ENCODE measurements at places on chromosomes 2 and 18.

- DNase-seq, result peak; percentile 2
Measured at GRCh38 chr2:117481608-117482007, 332.9 kb upstream of the DDX18 start.

DNA sequence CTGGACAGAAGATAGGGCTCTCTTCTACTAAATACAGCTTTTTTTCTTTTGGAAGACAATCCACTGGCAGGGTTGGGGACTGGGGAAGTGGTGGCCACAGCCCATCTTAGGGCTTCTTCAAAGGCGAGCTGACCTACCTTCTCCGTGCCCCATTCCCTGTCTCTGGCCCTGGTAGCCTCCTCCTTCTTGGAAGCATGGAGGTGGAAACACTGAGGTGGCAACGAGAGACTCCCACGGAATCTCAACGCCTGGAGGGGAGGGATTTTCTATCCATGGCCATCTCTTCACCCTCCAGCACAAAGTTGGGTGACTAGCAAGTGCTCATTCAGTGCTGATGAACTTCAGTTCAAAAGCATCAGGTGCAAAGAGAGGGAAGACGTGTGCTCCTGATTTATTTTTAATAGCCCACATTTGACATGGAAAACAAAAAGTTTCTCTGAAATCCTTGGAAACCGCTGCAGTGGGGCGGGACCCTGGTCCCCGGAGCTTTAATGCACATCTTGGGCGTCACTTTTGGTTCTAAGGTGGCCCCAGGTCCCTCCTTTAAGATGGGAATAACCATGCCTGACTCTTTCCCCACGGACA is 633 bp upstream of the ARMC9 start:
- DNase-seq, result no peak

- peak; percentile 55 for DNase-seq
Measured at GRCh38 chr2:47569658-47570475, 166.9 kb downstream of the MSH2 start.

DNA sequence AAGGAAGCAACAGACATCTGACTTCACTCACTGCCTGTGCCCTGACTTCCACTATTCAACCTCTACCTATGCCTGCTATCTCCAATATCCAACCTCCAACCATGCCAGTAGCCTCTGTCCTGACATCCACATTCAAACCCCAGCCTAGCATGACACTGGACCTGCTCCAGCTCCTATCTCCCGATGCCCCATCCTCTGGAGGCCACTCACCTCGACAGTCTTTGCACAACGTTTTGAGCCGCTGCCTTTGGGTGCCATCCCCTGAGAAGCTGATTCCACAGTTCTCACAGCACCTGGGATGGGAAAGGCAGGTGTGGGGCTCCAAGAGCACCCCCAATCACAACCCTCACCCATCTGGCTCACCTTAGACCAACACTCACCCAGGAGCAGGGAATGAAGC is 4.9 kb downstream of the MBD1 start:
- DNase-seq, result no peak

DNA sequence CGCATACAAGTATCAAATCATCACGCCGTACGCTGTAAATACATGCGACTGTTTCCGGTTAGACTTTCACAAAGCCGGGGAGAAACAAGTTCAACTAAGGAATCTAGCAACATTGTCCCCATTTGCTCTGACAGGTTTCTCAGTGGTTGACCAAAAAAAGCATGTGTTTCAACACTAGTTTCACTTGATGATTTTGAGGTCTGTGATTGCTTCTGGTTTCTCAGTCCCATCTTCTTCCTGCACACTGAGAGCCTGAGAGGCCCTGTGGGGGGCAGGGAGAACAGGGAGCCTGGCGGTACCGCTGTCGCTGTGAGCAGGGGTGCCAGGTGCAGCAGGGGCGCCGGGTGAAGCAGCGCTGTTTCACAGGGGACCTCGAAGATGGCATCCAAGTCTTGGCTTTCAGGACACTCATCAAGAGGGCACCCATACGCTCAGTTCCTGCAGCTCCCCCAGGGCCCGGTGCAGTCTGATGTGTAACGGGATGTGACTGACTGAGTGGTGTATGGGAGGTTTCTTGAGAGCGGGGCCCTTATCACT is 270.9 kb downstream of the TWIST2 start:
- DNase-seq, result no peak

DNA sequence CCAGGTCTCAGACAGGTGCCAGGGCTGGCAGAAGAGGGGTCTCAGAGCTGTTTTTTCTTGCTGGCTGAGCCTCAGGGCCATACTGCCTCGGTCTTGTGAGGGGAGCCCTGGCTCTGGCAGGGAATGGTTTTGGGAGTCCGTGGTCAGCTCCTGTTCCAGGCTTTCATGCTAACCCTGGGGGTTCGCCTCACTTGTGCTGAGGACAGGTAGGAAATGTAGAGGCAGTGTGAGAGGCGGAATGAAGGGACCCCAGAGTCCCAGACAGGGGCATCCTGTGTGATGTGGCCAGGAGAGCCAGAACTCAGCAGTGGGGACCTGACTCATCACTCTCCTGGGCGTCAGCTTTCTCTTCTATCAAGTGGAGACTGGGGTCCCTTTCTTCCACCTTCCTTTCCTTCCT is 5.7 kb upstream of the CELF4 start:
- DNase-seq, result no peak

- no peak for DNase-seq
Measured at GRCh38 chr2:239830121-239831000, 194.8 kb downstream of the NDUFA10 start.

GRCh38 chr18:63107171-63107845 is 212.3 kb downstream of the BCL2 start:
- no peak for DNase-seq

DNA sequence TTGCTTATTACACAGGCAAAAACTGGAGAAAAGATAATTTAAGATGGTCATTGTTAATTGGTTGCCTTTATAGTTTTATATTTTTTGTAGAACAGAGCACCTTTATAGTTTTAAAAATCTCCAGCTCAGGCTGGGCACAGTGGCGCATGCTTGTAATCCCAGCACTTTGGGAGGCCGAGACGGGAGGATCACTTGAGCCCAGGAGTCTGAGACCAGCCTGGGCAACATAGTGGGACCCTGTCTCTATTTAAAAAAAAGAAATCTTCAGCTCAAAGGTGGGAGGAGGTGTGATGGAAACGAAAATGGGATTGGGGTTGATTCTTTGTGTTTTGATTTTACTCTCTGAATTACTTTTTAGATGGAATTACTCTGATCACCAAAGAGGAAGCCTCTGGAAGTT is 85.4 kb downstream of the XRCC5 start:
- no peak for DNase-seq

DNA sequence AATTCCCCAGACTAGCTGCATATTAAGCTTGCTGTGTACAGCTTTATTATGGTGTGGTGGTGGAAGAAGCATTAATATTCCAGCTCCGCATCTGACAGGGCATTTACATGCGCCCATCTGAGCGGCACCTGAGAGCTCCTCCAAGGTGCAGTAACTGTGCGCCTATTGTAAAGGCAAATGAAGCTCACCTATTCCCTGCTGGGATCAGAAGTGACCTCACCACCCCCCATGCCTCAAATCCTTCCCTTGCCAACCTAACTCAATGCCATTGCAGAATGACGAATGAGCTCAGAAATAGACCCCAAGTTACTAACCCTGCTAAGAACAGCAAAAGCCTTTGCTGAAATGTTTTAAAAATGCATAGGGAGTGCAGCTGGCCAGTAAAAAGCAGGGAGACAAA is 14.3 kb downstream of the BCL11A start:
- no peak for DNase-seq

DNA sequence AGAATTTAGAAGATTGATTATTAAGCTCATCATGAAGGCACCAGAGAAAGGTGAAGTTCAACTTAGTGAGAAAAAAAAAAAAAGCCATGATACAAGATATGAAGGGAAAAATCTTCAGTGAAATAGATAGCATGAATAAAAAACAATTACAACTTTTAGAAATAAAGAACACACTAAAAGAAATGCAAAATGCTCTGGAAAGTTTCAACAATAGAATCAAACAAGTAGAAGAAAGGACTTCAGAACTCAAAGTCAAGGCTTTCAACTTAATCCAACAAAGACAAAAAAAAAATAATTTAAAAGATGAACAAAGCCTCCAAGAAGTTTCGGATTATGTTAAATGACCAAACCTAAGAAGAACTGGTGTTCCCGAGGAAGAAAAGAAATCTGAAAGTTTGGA is 105.5 kb downstream of the GRB14 start:
- DNase-seq, result no peak

GRCh38 chr2:203551778-203552177 is 16.7 kb upstream of the RAPH1 start:
- DNase-seq, result no peak
